Spleen (tissue), 13 donors: ENCODE measurements at places on chromosomes 16 and 17. TPM values are rescaled to one million over a fixed set of nuclear protein-coding genes. Genes with fewer than 3 reads are reported as not detected.

DNA sequence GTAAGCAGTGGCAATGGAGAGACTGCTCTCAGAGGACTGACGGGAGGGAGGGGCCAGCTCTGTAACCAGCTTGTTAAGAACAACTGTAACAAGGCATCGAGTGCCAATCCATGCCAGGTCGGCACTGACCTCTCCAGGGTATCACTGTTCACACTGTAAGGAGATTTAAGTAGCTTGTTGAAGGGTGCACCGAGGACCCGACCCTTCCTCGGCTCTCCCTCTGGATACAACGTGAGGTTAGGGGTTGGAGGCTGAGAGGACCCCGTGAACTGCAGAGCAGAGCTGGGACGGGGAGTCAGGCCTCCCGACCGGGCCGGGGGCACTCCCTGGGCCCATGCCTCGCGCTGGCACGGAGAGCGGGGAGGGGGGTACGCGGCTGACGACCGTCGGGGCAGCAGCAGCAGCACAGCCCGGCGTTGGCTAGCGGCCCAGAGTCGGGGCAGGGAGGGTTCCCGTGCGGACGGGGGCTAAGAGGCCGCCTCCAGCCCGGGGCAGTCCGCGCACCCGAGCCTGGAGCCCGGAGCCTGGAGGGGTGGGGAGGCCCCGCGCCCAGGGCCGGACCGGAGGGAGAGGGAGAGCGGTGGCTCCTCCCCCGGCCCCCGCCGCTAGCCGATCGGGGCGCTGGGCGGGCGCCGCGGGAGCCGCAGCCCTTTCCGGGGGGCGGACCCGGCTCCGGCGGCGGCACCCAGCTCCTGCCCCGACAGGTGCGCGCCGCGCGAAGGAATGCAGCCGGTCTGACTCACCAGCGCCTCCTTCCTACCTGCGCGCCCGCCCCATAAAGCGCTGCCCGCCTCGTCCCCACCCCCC lies at the start of gene ITGB4:
ITGB4 (plus strand) TSS at position 804 of the 807 bp plus-strand sequence. CDS start 3,245 bp downstream, outside the sequence.
- DNase-seq: peak; percentile 91

DNA sequence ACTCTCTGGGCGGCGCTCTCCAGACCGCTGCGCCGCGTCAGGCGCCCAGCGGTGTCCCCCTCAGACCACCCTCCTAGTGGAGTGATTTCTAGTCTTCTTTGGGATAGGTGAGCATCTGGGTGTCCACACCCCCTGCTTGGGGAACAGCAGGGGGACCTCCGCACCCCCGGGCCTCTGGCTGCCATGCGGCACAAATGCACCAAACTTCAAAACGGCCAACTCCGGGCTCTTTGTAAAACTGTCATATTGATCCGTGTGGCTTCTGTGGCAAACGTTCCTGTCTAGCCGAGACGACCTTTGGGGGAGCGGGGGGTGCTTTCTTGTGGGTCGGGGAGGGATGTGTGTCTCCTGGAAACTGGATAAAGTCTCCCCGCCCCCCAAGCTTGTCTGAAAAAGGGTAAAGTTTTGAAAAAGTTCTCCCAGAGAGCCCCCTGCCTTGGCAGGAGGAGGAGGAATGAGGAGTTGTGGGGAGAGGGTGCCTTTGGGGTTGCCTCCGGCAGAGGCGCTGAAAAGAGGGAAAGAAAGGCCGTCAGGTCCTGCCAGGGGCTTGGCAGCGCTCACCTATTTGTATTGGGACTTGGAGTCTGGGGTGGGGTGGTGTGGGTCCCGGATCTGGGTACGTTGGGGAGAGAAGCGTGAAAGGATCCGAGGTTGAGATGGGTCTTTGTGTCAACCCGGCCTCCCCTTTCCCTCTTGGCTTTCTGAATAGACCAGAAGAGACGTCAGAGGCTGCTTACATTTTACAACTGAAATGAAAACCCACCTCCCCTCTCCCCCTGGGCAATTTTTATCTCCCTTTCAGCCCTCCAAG lies 2.2 kb upstream of the CHD3 start:
- no peak for DNase-seq

GRCh38 chr16:48433850-48434530 lies 48.8 kb upstream of the SIAH1 start:
- no peak for DNase-seq

GRCh38 chr17:55335625-55336024 lies 70.9 kb downstream of the HLF start:
- DNase-seq: no peak

DNA sequence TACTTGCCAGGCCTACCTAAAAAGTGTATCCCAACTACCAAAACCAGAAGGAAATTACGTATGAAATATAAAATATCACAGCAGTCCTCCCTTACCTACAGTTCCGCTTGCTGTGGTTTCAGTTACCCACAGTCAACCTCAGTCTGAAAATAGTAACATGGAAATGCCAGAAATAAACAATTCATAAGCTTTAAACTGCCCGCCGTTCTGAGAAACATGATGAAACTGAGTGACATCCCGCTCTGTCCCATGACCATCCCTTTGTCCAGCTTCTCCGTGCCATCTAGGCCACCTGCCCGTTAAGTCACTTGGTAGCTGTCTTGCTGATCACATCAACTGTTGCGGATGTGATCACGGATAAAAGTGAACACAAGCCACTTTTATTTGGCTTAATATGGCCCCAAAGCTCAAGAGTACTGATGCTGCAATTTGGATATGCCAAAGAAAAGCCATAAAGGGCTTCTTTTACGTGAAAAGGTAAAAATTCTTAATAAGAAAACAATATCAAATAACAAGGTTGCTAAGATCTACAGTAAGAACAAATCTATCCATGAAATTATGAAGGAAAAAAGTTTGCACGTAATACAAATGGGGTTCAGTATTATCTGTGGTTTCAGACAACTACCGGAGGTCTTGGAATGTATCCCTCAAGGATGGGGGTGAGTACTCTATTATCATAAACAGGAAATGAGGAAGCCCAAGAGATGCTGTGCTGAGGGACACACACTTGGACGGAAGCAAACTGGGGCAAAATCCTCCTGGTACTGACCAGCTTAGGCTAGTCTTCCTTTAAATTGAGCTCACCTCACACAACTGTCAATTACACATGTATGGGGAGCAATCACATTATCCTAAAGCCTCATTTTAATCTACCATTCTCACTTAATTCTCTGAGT lies 8.2 kb downstream of the USP22 start:
- no peak for DNase-seq

- peak; percentile 92 for DNase-seq
Observed at GRCh38 chr17:58327363-58328194, 1.0 kb downstream of the TSPOAP1 start.

NDUFB10 gene
- 78.6 TPM for total RNA-seq

GRCh38 chr17:35588196-35588920 lies 1.2 kb downstream of the AP2B1 start:
- DNase-seq: no peak

USH1G gene
- total RNA-seq: not detected

CRHR1 gene
- not detected for total RNA-seq
